NCI-H187 treated with DMSO at 0.1 percent for 48 hours (cell line): ENCODE measurements at places on chromosomes 12 and 14.

- DNase-seq: no peak
Measured at GRCh38 chr12:103128862-103129501, 171.5 kb downstream of the ASCL1 start.

GRCh38 chr14:51124029-51124428, 29.1 kb upstream of the TRIM9 start:
- no peak for DNase-seq

GRCh38 chr12:709455-710020, 42.8 kb upstream of the WNK1 start:
- no peak for DNase-seq

GRCh38 chr12:53602176-53602864, 23.9 kb downstream of the ATF7 start:
- no peak for DNase-seq

- DNase-seq: no peak
Measured at GRCh38 chr12:10190558-10191388, 11.9 kb downstream of the TMEM52B start.

DNA sequence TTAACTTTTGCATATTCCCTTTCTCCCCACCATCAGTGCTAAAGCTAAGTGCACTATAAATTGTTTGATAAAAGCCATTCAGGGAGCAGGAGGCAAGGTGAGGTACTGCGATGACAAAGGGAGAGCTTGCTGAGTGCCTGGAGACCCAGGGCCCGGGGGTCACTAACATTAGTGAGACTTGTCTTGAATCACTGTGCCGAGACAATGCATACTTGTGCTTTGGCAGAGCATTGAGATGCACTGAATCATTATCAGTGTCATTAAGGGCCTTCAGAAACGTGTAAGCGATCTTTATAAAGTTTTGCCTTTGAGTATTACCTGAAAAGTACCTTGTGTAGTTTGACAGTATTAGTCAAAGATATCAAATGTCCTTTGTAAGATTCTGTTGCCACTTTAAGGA, 447.5 kb downstream of the PCNX1 start:
- DNase-seq: no peak

DNA sequence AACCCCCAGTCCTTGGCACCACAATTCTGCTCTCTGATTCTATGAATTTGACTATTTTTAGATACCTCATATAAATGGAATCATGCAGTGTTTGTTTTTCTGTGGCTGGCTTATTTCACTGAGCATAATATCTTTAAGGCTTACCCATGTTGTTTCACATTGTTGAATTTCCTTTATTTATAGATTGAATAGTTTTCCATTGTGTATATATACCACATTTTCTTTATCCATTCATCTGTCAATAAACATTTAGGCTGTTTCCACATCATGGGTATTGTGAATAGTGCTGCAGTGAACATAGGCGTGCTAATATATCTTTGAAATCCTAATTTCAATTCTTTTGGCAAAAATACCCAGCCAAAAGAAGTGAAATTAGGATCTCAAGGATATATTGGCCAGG, 126.7 kb upstream of the SLC38A2 start:
- DNase-seq: no peak

GRCh38 chr12:40170593-40170992, 54.2 kb upstream of the LRRK2 start:
- DNase-seq: no peak

DNA sequence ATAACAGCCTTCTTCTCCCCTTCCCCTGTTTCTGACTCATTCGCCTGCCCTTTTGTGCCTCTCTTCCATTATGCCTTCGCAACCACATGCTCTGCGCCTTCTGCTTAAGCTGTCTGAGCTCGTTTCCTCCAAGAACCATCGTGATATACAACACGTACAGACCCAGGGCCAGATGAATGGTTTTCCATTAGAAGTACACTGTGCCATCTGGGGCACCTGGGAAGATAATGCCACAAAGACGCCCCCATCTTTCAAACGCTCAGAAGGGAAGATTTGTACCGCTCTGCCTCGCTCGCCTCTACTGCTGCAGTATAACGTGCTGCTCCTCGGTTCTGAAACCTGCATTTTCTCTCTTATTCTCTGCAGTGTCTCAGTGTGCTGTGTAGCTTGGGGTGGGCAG, 470.9 kb upstream of the STXBP6 start:
- DNase-seq: no peak

DNA sequence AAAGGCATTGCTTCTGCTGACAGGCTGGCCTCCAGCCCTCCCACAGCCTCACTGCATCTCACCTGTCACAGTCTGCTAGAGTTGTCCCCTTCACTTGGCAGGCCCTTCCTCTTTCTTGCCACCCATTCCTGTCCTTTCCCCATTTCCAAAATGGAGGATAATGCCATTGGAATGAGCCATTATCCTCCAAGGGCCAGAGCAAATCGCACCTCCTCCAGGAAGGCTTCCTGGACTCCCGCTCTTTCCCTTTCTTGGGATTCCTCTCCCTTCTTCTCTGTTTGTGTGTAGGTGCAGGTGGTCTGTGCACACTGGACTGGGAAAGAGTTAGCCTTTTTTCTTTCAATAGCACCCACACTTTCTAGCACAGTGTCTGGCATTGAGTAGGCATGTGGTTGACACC, 3.8 kb downstream of the KRT82 start:
- DNase-seq: no peak

- DNase-seq: no peak
Measured at GRCh38 chr12:90013409-90013808, 304.8 kb upstream of the ATP2B1 start.

- no peak for DNase-seq
Measured at GRCh38 chr12:52148464-52149181, 43.2 kb downstream of the KRT80 start.

DNA sequence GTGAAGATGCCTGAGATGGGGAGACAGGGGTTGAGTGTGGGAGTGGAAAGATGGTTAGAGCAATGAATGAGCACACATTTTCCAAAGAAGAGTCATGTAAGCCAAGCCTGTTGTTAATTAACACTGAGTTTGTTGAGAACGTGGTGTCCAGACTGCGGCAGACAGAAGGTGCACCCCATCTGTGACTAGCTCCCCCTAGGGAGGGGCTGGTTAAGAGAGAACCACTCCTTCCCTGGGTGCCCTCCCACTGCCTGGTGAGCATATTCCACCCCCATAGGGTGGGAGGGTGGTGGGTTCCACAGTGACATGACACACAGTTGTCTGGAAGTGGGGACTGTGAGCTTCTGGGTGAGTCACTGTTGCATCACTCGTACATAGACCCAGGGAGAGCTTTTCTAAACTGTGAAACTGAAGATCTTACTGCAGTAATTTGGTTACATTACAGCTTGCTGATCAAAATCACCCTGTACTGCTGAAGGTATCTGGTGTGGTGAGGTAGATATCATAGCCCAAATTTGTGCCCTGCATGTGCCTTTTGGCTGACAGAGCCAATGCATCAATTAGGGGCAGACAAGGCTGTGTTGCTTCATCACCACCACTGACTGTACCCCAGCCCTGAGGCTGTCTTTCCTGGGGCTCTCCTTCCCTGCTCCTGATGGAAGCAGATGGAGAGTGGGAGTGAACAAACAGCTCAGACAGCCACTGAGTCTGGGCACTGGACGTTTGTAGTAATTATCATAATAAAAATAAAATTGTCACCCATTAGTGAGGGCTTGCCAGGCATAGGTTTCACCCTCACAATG, 150.9 kb downstream of the EMP1 start:
- no peak for DNase-seq

- no peak for DNase-seq
Measured at GRCh38 chr14:72796935-72797334, 97.0 kb downstream of the DPF3 start.

DNA sequence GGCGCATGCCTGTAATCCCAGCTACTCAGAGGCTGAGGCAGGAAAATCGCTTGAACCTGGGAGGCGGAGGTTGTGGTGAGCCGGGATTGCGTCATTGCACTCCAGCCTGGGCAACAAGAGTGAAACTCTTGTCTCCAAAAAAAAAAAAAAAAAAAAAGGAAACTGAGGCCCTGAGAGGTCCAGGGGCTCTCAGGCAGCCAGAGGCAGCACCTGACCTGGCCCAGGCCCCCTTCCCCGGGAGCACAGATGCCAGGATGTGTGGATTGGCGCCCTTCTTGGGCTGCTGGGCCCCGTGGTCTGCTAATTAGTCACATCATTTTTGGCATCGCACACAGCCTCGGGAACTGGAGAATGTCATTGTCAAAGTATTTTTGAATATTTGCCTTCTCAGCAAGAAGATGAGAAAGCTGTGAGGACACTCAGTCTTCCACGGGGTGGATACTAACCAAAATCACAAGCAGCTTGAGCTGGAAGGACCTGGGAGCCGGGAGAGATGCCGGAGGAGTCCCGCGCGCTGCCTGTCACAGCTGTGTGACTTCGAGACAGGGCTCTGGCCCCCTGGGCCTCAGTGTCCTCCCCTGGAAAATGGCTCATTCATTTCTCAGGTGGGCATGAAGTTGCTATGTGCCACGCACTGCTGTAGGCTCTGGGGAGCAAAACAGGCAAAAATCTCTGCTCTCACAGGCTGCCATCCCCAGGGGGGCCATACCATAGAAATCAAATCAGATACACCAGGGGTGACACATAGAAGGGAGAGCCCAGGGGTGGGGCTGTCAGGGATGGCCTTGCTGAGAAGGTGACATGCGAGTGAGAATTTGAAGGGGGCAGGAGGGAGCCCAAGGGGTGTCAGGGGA, 12.5 kb upstream of the RCOR1 start:
- DNase-seq: no peak

DNA sequence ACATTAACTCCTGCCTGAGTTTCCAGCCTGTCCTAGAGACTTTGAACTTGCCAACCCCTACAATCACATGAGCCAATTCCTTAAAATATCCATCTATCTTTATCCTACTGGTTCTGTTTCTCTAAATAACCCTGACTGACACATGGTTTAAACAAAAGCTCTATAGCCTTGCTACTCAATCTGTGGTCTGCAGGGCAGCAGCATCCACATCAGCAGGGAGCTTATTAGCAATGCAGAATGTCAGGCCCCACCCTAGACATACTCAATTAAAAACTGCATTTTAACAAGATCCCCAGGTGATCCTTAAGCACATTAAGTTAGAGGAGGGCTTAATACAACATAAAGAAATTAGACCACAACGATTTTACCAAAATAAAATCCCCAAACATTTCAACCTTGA, 108.3 kb upstream of the CPSF6 start:
- DNase-seq: no peak

- no peak for DNase-seq
Measured at GRCh38 chr14:68623826-68624225, 169.0 kb downstream of the ZFP36L1 start.
